ENCODE measurements at places on chromosomes 5 and 9.

GRCh38 chr5:109823597-109823996, 133.9 kb downstream of the MAN2A1 start:
- no peak for DNase-seq

DNA sequence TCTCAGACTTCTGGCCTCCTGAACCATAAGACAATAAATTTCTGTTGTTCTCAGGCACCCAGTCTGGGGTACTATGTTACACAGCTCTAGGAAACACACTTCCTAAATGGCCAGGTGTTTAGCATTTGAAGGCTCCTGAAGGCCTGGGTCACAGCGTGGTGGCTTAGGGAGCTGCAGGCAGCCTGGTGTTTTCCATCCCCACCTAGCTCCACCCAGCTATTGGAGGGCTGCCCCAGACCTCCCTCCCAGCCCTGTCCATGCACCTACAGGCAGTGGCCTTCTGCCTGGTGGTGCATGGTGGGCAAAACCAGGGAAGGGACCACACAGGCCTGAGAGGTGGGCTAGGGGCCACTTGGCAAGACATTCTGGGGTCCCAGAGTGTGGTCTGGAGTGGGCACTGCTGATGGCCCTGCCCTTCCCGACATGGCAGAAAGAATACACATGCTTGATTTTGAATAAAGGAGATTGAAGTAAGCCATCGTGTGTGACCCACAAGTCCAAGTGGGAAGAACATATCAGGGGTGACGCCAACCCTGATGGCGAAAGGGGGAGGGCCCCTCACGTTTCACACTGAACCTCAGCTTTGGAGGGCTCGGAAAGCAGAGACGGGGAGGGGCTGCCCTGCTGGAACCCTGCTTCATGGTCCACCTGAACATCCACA, 1.3 kb upstream of the SUSD3 start:
- DNase-seq, result peak; percentile 45

DNA sequence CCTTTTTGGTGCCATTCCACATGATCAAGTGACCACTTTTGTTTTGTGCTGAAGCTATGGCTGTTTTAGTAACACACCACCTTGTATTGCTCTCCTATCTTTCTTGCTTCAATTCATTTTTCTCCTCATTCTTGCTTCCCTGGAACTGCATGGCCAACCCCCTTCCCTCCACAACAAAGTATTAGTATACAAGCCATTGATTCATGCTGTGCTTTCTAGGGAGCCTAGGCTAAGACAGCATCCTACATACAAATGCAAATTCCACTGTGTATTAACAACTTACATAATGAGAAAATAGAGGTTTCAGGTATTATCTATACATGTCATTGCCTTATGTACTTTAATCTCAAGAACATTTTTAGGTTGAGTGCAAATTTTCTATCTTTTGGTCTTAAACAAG, 141.1 kb downstream of the EFNA5 start:
- DNase-seq, result no peak

DNA sequence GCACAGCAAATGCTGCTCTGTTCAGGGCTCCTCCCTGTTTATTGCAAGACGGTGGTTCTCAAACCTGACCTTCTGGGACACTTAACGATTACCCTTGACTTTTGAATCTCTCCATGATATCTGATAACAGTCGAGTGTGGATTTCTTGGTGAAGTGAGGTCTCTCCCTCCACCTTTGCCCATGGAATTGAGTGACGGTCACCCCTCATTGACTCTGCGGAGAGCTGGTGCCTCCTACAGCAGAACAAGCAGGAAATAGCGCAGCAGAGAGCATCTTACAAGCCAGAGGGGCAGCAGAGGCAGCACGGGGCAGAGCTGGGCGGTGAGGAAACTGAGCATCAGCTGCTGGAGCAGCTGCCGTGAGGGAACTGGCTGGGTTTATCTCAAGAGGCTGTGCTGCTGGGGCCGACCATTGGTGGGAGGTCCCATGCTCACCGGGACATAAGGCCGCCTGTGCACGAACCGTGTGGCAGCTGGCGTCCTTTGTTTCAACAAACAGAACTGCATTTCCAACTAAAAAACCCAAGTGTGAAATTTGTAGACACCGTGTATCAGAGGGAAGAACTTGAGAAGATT, 189.8 kb downstream of the MTRR start:
- no peak for DNase-seq

GRCh38 chr5:17216974-17217492, 398 bp upstream of the BASP1 start:
- peak; percentile 66 for DNase-seq

DNA sequence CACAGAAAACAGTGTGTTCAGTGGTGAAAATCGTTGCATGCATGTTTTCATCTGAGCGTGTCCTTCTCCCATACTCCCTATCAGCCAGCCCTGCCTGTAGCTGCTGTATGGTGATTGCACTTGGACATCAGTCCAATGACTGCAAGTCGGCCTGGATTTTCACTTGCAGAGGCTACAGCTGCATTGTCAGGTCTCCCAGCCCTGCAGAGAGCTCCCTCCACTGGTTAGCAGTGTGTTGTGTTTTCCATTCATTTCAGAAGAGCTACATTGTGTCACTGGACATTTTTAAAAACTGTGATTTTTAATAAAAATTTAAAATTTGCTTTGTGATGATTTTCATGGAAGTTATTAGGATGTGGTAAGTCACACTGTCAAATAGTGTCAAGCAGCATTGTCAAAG, 96.6 kb downstream of the SYK start:
- no peak for DNase-seq

DNA sequence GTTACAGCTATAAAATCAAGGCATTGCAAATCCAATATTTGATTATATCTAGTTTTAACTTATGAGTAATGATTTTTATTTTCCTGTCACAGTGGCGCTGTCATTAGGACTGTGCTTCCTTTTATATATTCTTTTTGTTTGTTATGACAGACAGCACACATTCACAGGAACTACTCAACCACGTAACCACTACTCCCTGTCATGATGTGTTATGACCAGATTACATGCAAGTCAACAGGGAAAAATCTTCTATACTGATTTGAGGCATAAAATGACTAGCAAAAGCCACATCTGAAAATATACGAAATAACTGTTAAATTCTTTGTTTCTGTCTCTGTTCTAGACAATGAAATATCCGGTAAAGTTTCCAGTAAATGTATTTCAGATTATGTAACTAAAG, 25.4 kb downstream of the SREK1 start:
- no peak for DNase-seq

DNA sequence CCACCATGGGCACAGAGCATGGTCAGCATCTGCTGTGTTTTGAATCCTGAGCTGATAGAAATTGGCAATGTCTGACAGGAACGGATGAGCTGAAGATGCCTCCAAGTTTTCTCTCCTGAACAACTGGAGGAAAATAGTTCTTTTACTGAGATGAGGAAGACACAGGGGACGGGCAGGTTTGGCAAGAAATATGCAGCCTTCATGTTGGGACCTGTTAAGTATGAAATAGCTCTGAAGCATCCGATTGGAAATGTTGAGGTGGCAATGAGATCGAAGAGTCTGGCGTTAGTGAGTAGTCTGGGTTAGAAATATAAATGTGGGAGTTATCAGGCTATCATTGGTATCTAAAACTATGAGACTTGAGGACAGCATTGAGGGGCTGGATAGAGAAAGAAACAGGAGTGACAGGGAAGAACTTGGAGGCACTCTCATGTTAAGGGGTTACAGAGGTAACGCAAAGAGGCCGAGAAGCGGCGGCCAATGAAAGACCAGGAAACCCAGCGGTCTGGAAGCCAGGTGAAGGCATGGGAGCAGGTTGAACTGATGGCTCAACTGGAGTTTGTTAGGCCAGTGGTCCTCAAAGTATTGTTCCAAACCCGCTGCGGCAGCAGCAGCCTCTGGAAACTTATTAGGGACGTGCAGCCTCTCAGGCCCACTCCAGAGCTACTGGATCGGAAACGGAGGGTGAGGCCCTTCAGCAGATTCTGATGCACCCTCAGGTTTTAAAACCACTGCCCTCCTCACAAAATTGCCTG, 1.0 kb upstream of the MAMDC2 start:
- no peak for DNase-seq

DNA sequence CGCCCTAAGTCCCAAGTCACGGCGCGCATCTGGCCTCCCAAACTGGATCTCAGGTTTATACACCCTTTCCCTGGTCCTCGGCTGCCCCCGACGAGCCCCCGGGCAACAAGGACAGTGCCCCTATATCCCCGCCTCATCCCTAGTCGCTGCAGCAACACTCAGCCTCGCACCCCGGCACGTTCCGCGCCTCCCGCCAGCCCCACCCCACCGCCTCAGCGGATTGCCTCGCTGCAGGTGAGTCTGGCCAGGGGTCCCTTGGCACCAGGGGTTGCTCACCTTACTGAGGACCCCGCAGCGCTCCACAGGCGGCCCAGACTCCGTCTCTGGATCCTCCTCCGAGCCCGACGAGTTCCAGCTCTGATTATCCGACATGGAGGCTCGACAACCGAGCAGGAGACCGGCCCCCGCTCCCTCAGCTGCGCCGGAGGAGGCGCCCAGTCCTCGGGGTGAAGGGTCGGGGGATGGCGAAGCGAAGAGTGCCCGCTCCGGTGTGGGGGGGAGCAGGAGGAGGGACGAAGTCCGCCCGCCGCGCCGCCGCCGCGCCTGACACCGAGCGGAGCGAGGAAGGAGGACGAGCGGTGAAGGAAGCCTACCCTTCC, 494 bp downstream of the CERT1 start:
- DNase-seq, result peak; percentile 56

GRCh38 chr5:59525957-59526356, 367.6 kb downstream of the PDE4D start:
- no peak for DNase-seq

DNA sequence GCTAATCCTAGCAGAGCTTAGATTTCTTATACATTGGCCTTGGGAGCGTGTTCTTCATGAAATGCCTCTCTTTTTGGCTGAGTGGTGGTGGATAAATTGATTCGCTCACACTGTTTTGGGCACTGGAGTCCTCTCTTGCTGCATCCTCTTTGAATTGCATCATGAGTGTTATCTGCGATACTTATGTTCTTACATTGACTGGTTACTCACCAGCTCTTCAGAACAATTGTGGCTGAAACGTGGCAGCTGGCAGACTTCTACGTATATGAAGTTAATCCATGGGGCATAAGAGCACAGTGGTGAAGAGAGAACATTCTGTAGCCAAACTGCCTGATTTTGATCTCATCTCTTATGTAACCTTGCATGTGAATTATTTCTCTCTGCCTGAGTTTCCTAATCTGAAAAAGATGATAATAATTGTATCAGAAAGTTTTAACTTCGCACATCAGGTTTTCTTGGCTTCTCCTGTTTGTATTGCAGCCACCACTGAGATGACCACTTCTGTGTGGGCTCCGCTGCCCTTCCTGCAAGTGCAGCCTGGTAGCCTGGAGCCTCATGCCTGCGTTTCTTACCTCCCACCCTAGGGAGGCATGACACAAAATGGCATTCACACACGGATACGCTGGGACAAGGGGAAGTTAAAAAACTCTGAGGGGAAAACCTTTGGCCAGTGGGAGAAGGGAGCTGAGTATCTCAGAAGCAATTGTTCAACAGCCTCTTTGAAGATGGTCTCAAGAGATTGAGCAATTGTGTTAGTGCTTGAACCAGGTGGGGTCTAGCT, 295.2 kb downstream of the ARHGAP26 start:
- no peak for DNase-seq

- DNase-seq, result no peak
Observed at GRCh38 chr5:33806738-33807442, 84.9 kb downstream of the ADAMTS12 start.

- DNase-seq, result no peak
Observed at GRCh38 chr9:96482476-96482875, 32.5 kb downstream of the HABP4 start.

DNA sequence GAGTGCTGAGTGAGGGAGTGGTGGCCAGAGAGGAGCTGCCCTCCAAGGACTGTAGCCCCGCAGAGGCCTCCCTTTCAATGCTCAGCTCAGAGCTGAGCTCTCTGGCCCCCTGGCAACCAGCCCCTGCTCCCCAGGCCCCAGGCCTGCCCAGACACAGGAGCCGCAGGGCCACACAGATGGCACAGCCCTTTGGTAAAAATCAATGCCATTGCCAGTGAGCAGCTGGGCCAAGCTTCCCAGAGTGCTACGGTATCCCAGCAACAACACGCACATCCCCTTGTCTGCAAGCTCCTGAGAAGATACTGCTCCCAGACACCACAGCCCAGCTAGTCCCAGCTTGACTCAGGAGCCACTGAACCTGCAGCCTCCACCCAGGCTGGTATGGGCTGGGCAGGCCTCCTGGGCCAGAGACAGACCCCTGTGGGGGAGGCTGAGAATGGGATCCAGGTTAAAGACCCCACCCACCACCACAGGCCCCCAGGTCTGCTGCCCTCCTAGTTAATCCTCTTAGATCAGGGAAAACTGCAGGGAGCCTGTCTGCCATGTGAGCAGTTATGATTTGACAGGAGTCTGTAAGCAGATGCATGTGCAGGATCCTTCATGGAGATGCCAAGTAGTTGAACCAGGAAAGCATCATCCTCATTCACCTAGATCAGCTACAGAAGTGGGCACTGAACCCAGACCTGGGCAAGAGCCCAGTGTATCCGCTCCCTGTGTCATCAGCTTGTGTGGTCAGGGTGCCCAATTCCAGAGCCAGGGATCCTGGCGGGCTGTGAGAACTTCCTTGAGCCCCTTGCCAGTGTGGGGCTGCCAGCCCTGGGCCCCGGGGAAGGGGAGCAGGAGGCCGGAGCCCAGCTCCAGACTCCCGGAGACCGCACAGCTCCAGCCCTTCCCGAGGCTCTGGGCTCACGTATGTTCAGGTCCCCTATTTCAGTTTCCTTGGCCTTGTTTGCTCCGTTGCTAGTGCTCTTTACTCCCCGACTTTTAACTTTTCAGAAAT, 26.7 kb upstream of the ADAMTS2 start:
- DNase-seq, result peak; percentile 8

GRCh38 chr9:72579190-72579589, 57.8 kb downstream of the TMC1 start:
- no peak for DNase-seq

GRCh38 chr5:93359296-93359959, 221.6 kb downstream of the NR2F1-AS1 start:
- no peak for DNase-seq

DNA sequence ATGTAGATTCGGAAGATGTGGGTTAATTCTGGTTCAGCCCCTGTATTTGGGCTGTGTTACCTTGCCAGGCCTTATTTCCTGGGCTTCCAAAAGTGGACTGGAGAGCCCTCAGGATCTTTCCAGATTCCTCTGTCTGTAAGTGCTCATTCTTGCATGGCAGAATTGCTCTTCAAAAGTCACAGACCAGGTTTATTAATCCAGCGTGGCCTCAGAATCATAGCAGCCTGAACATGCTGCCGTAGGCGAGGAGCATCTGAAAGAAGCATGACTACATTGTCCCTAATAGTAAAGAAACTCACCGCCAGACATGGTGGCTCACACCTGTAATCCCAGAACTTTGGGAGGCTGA, 307.8 kb downstream of the GADD45G start:
- DNase-seq, result no peak

GRCh38 chr5:168286386-168286785, 5.1 kb upstream of the WWC1 start:
- peak; percentile 73 for DNase-seq

- DNase-seq, result no peak
Observed at GRCh38 chr9:5609226-5609596, 19.7 kb upstream of the RIC1 start.

GRCh38 chr9:130354806-130355205, 89.2 kb downstream of the HMCN2 start:
- no peak for DNase-seq
